GM20000 (cell line): ENCODE measurements at places on chromosomes 16 and 17.
A peak's percentile ranks its signal among the peaks of the same experiment; 100 is the strongest.

- no peak for DNase-seq
Measured at GRCh38 chr17:3656755-3657587, 11.4 kb downstream of the TAX1BP3 start.

- DNase-seq = peak; percentile 84
Measured at GRCh38 chr17:79391376-79392233, 219.2 kb downstream of the RBFOX3 start.

- no peak for DNase-seq
Measured at GRCh38 chr16:2584729-2585650, 47.2 kb downstream of the PDPK1 start.

- DNase-seq = no peak
Measured at GRCh38 chr17:49343273-49343672, 18.8 kb downstream of the ZNF652 start.

DNA sequence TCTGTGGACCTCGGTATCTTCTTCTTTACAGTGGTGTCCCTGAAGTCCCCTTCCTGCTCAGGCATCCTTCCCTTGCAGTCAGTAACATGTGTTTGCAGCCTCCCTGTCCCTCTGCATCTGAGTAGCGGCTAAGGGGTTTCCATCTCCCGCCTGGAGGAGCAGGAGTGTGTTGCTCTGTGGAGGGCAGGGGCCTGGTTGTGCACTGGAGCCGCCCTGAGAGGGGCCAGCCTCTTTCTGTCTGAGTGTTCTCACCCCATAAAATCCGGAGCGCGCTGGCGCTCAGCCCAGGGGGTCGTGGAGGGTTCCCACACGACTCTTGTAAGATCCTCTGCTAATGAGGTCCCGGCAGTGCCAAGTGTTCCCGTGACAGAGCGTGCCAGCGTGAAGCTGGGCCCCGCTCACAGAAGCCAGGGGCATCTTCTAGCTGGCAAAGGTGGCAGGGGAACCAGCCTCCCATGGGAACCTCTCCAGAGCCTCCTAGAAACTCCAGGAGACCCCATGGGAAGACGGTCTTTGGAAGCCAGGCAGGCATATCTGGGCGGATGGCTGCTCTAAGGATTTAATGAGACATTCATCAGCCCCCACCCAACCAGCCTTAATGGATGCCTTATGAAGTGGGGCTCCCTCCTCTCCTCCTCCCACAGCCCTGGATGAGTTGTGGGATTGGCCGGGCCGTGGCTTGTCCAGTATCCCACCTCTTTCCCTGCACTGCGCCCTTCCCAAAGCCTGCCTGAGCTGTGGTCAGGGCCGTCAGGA, 91.4 kb upstream of the GSE1 start:
- no peak for DNase-seq

DNA sequence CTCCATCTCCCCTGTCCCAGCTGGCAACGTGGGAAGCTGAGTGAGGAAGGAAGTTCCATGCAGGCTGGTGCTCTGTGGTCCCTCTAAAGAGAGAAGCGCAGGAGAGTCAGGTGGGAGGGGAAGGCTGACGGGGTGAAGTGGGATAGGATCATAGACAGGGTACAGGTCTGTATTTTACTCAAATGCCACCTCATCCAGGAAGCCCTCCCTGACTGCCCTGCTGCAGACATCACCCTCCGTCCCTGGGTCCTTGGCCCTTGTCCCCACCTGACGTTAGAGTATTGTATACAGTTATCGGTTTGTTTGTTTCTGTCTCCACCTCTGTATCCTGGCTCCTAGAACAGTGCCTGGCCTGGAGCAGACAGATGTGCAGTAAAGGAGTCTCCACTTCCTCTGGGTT, 11.7 kb downstream of the CANT1 start:
- no peak for DNase-seq

GRCh38 chr16:69851491-69852240, 89.5 kb downstream of the WWP2 start:
- DNase-seq = no peak

- no peak for DNase-seq
Measured at GRCh38 chr17:42526031-42526444, 10.0 kb upstream of the NAGLU start.

GRCh38 chr17:43434902-43435319, 36.1 kb downstream of the ARL4D start:
- no peak for DNase-seq

GRCh38 chr17:63116967-63117830, 151.2 kb downstream of the TANC2 start:
- DNase-seq = no peak

GRCh38 chr16:2881783-2882649, 999 bp upstream of the FLYWCH2 start:
- DNase-seq = no peak

DNA sequence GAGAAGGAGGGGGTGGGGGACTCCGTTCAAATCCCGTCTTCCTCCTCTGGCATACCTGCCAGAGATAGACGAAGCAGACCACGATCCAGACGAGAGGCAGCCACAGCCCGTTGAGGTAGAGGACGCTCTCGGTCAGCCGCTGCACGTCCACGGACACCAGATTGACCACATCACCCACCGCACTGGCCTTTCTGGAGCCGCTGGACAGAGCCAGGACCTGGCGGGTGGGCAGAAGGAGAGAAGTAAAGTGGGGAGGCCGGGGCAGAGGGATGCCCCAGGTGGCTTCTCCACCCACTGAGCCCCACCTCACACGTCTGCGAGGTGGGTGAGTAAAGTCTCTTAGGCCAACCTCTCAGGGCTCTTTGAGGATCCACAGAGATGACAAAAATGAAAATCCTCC, 25.3 kb downstream of the ABCC6 start:
- DNase-seq = no peak

- DNase-seq = no peak
Measured at GRCh38 chr16:12538667-12539091, 265.0 kb downstream of the CPPED1 start.

DNA sequence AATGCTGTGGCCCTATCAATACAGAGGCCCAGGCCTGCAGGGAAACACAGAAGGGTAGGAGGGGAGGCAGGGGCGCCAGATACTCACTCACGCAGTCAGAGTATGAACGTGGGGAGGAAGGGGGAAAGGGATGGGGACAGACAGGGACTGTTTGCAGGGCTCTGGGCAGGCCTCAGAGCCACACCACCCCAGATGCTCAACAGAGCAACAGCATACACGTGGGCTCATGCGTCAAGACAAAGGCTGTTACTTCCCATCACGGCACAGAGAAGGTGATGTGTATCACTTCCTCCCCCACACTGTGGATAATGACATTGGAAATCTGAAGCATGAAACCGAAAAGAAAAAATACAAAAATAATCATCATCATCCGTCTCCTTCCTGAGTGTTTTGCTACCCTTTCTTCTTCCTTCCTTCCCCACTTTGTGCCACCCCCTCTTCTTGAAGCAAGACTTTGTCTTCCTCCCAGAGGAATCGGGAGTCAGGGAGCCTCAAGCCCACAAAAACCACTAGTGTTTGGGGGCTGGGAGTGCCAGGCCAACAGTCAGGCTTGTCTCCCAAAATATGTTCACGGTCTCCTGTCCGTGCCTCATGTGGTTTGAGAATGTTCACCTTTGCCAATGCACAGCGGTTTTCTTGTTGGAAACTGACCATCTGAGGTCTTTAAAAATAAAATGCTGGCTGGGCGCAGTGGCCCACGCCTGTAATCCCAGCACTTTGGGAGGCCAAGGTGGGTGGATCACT, 20.1 kb downstream of the SLC39A11 start:
- DNase-seq = no peak

- DNase-seq = no peak
Measured at GRCh38 chr16:49619811-49620157, 236.1 kb downstream of the ZNF423 start.

GRCh38 chr16:24010440-24011089, 174.8 kb downstream of the PRKCB start:
- peak; percentile 64 for DNase-seq

DNA sequence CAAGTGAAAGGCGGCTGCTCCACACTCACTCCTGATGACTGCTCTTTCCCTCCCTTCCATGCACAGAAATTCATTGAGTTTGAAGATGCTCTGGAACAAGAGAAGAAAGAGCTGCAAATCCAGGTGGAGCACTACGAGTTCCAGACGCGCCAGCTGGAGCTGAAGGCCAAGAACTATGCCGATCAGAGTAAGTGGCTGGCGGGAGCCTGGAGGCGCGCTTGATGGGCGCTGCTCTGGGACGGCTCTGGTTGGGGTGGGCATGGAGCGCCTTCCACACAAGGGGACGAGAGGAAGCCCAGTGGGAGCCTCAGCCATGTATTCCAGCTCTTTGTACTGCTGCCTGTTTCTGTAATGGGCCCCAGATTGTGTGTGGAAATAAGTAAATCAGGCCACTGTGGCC, 18.5 kb downstream of the MAPK8IP3 start:
- DNase-seq = no peak

- no peak for DNase-seq
Measured at GRCh38 chr17:2068031-2068518, 13.2 kb downstream of the HIC1 start.
